ENCODE measurements at places on chromosomes 1 and 21. TPM values are rescaled to one million over a fixed set of nuclear protein-coding genes. Genes with fewer than 3 reads are reported as not detected.

DNA sequence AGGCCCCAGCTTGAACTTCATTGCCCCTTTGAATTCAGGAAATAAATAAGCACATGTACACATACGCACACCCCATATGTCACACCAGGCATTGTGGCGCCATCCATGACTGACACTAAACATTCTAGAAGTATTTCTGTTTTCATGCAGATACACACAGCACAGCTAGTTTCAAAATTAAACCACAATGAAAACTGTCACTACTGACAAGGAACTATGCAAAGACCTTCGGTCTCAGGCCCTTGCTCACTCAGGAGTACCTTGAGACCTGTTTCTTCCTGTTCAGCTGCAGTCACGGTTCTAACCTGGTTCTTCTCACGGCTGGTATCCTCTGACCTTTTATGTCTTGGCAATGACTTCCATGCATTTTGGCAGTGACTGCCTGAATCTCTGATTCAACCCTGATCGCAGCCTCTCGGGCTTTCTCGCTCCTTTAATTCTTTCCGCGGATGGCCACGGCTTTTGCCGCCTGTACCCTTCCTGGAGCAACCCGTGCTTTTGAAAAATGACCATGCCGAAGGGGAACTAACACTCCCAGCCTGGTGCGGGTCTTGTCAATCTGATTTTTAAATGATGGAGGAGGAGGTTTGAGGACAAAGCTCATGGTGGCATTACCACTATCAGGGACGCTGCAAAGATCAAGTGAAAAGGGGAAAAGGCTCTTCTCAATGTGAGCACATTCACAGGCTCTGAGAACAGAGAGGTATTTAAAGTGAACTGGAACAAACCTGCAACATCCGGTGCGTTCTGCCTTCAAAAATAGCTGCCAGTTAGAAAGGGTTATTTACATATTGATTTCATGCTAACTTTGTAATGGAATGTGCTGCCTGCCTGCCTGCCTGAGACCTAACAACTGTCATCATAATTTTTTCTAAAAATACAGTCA is 384.6 kb downstream of the RRAGC start:
- no peak for DNase-seq

The KANK4 gene
- not detected for total RNA-seq

The HENMT1 gene
- not detected for total RNA-seq

GRCh38 chr1:116921301-116921885 is 11.7 kb downstream of the PTGFRN start:
- no peak for DNase-seq

The NBPF3 gene
- total RNA-seq, result 3.9 TPM

The TAS1R3 gene
- 2.7 TPM for total RNA-seq

The CENPF gene
- total RNA-seq, result 0.53 TPM

GRCh38 chr1:174242856-174243255 is 83.5 kb downstream of the RABGAP1L start:
- no peak for DNase-seq

GRCh38 chr1:62712336-62713243 is 24.4 kb upstream of the DOCK7 start:
- no peak for DNase-seq

The BMP8B gene
- total RNA-seq, result not detected

DNA sequence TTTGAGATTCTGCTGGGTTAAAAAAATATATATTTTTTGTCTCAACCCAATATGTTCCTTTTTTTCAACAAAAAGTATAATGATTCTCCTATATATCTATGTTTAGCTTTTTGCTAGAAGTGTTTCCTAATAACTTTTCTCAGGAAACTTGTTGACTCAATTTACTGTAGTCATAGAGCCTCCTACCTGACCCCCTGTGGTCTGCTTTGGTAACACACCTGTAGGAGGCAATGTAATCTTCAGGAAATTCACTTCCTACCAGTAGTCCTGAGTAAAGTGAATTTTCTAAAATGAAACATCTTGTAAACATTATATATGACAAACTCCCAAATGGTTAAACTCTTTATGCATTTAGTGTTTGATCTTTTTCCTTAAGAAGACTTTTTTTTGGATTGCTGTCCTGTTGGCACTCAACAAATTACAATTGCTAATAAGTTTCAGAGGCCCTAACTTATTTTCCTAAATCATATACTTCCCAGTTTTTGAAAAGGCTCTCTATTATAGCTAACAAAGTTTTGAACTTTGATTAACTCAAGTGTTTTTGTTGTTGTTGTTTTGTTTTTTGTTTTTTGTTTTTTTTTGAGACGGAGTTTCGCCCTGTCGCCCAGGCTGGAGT is 118.3 kb downstream of the OLFML2B start:
- DNase-seq, result no peak

- no peak for DNase-seq
Measured at GRCh38 chr1:51997974-51998382, 7.5 kb upstream of the RAB3B start.

The OR2G6 gene
- not detected for total RNA-seq

DNA sequence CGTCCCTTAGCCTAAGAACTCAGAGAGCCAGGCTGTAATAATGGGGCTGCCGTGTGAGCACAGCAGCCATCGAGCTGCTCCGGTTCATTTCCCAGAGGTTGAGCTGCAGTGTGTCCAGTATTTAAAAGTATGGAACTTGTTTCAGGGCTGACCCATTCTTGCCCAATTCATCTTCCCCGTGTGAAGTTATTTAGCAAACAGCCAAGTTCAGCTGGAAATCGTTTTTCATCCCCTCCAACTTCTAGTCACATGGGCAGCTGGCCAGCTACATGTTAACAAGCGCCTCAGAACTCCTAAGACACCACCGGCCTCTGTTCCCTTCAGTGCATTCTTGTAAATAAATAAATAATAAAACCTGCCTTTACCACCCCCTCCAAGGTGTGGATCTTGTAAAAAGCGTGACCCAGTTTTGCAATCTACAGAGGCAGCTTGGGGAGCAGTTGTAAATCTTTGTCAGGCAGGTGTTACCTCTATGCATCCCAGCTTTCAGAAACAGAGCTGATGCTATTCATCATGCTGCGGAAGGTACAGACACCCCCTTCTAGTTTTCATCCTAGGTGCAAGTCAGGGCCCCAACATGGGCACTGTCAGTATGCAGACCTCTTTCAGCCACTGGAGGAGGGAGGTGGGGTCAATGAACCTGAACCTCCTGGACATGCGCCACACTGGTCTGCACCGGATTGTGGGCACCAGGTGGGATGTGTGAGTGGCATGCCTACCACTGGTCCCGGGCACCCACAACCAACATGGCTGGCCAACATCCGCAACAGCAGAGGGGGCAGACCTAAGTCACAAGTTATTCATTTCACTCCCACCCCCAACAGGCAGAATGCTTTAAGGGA is 18.7 kb upstream of the KNCN start:
- DNase-seq, result no peak

The RXRG gene
- not detected for total RNA-seq

DNA sequence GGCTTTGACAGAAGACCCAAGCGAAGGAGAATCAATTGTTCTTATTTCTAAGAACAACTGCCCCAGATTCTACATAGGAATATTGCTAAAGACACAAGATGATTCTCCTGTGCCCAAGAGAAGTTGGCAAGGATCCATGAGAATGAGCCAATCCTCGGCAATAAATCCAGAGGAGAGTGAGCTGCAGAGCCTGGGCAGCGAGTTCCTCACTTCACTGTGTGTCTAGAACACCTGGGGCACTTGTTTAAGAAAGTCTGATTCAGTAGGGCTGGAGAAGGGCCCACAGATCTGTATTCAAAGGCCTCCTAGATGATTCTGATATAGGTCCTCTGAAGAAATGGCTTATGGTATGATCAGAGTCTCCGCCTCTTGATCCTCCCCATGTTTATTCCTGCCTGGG is 31.8 kb downstream of the GADD45A start:
- no peak for DNase-seq

The CYP4X1 gene
- 17.2 TPM for total RNA-seq

The TRAF3IP3 gene
- not detected for total RNA-seq

The NR1I3 gene
- 0.21 TPM for total RNA-seq

DNA sequence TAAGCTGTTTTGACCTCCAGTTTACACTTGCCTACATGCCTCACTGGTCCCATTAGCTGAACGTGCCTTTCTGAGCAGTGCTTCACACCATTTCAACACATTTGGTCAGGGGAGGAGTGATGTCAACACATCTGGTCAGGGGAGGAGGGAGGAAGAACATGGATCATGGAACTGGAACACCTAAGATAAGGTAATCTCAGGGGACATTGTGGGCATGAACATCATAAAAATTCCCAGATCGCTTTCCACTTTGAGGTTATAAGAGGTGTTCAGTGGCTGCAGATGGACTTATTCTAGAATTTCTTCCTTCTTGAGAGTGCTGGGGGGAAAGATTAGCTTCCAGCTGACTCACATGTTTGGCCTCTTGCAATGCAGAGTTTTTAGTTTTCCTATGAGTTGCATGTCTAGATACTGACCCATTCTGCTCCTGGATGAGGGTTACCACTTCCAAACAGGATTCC is 2.0 kb downstream of the QSOX1 start:
- DNase-seq, result no peak

The MFSD2A gene
- 0.32 TPM for total RNA-seq

DNA sequence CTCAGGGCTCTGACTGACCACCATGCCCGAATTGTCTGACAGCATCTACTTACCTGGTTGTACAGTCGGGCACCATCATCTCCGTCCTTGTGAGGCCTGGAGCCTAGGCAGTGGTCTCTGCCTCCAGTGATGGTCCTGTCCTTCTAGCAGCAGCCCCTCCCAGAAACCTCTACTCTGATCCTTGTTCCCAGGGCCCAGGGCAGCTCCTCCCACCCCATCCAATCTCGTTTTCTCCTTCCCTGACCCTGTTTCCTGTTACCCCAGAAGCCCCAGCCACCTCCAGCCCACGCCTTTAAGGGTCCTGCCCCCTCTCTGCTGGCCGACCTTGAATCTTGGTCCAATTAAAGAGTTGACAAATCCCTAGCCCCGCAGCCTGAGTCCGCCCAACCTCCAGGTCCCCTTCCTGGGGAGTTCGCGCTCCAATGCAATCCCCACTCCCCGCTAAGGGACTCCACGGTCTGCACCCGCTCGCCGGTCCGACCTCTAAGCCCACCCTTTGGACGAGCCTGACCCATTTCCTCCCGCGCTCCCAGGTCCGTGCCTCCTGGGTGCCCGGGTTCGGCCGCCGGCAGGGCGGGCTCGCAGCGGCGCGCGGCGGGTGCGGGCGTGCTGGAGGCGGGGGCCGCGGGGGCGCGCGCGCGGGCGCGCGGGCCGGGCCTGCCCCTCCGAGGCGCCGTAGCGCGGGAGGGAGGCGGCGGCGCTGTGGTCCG is at the start of gene B4GALT2:
B4GALT2 (plus strand) TSS at position 660 of the 710 bp plus-strand sequence. CDS start 1,951 bp downstream, outside the sequence.
- no peak for DNase-seq

The EVI5 gene
- 19.8 TPM for total RNA-seq

- no peak for DNase-seq
Measured at GRCh38 chr1:2544093-2544874, 11.9 kb upstream of the TNFRSF14 start.

The FCRL5 gene
- total RNA-seq, result not detected

- peak; percentile 90 for DNase-seq
Measured at GRCh38 chr1:15152318-15153183, 996 bp upstream of the TMEM51 start.

- DNase-seq, result peak; percentile 82
Measured at GRCh38 chr21:45138199-45139002, 64.0 kb downstream of the ADARB1 start.

DNA sequence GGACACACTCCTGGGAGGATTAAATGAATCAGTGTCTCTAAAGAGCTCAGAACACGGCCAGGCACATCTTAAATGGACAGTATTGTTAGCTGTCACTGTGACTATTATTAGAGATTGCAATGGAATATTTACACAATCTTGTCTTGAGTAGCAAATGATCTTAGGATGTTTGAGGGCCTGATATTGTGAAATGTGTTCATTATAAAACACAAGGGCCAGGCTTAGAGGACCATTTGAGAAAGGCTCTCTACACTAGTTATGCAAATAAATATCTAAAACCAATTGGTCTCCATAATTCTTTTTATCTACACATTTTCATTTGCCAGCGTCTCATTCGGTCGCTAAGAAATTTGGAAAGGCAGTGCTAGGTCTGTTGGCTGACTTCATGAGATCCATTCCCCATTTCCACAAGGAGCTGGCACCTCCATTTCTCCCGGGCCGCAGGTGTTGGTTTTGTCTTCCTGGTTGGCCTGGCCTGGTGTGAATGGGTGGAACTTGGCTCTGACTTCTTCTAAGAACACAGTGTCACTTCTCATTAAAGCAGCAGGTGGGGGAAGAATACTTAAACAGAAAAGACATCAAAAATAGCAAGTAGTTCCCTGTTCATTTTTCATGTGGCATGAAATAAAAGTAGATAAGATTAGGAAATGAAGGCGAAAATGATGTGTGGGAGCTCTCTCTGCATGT is 56.0 kb upstream of the PLXNA2 start:
- DNase-seq, result no peak

DNA sequence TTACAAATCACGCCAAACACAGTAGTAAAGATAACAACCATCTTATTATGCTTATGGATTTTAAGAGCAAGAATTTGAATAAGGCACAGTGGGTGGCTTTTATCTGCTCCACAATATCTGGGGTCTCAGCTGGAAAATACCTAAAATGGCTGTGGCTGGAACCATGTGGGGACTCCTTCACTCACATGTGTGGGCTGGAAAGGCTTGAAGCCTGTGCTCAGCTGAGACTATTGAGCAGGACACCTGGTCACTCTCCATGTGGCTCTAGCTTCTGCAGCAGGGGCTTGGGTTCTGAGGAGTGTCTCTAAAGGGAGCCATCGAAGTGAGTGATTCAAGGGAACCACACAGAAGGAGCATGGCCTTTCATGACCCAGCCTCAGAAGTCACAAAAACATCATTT is 239.6 kb upstream of the B3GALT2 start:
- no peak for DNase-seq

The FYB2 gene
- total RNA-seq, result not detected

DNA sequence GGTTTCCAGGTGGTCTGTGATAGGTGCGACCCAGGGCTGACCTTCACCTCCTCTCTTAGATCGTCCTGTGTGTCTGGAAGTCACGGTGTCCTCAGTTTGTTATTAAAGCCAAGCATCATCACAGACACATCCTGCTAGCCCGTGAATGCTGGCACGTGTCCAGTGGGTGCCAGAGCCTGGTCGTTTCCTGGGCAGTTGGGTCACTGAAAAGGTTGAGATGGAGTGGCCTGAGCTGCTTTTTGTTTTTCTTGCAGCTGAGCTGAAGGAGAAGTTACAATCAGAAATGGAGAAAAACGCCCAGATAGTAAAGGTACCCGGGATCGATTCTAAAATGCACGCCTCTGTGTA is 23.2 kb downstream of the PCNT start:
- no peak for DNase-seq

The FABP3 gene
- total RNA-seq, result 24.2 TPM

Measured in ascending aorta (tissue), 2 donors.